ENCODE measurements at places on chromosomes 3 and 15.

GRCh38 chr3:178671791-178672190 lies 135.6 kb downstream of the KCNMB2 start:
- no peak for DNase-seq

- no peak for DNase-seq
Measured at GRCh38 chr3:74420538-74421124, 193.8 kb downstream of the CNTN3 start.

DNA sequence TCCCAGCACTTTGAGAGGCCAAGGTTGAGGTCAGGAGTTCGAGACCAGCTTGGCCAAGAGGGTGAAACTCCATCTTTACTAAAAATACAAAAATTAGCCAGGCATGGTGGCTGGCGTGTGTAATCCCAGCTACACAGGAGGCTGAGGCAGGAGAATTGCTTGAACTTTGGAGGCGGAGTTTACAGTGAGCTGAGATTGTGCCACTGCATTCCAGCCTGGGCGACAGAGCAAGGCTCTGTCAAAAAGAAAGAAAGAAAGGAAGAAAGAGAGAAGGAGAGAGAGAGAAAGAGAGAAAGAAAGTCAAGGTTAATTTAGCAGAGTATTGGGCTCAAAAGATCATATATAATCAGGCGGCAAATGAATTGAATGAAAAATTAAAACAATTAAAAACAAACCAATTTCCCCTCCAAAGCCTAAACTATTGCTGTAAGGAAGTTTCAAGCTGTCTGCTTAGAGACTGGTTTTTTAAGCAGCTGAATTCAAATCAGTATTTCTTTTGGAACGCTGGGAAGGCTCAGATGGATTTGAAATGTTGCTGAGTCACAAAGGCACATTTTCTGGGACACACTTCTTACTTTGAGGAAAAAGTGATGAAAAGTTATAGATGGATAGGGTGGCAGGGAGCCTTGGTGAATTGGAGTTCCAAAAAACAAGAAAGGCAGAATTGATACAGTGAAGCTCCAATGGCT lies 81.3 kb upstream of the BHLHE40 start:
- DNase-seq = no peak

GRCh38 chr15:63332367-63333124 lies 49.1 kb downstream of the CA12 start:
- DNase-seq = no peak

DNA sequence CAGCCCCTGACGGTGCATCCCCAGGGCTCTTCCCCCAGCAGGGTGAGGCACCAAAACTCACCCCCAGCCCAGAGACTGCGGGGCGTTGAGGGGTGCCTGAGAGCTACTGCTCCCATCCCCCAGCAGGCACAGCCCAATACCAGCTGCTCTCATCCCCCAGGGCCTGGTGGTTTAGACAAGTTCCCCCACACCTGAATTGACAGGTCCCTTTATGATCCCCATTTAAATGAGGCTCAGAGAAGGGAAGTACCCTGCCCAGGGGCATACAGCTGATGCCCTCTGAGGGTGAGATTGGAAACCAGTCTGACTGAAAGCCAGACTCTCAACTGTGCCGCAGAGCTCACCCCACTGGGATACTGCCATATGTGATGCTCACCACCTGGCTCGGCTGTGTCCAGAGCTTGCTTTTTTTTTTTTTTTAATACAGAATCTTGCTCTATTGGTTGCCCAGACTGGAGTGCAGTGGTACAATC lies 20.1 kb downstream of the DUSP7 start:
- no peak for DNase-seq

DNA sequence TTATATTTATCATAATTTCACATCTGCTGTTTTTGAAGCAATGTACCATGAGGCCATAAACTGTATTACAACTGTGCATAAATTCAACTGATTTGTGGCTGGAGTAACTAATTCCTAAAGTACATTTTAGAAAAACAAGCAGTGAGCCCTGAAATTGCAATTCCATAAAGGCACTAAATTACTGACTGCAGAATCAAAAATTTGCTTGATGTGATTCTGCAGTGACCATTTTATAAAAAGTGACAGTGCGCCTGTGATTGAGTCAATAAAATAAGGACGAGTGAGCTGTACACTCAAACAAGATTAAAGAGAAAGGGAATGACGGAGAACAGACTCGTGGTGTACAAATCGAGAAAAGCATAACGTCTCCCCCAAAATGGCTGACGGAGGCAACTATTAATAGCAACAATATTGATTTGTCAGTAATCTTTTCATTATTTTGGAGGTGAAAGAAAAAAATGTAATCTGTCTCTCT lies 121.4 kb upstream of the MEIS2 start:
- DNase-seq = no peak

DNA sequence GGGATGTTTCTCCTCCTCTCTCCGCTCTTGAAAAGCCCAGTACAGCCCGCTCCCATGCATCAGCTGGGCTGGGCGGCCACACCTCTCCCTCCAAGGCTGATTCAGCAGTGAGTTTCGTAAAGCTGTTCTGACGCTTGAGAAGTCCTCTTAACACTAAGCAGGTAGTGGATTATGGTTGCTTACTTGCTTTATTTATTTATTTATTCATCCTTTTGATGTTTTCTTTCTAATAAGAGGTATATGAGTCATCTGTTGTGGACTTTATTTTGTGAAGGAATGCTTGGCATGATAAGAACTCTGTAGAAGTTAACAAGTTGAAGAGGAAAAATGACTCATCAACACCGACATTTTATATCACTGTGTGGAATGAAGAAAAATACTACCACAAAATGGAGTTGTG lies 285.0 kb downstream of the SQOR start:
- DNase-seq = peak; percentile 55

Measured in trophoblast cell (in vitro differentiated cells and primary cell).